Activated CD4-positive, alpha-beta T cell treated with anti-CD3 and anti-CD28 coated beads, Interleukin-2, amount 50 U/mL, for 24 hours (primary cell): ENCODE measurements at places on chromosomes 3 and 15.

DNA sequence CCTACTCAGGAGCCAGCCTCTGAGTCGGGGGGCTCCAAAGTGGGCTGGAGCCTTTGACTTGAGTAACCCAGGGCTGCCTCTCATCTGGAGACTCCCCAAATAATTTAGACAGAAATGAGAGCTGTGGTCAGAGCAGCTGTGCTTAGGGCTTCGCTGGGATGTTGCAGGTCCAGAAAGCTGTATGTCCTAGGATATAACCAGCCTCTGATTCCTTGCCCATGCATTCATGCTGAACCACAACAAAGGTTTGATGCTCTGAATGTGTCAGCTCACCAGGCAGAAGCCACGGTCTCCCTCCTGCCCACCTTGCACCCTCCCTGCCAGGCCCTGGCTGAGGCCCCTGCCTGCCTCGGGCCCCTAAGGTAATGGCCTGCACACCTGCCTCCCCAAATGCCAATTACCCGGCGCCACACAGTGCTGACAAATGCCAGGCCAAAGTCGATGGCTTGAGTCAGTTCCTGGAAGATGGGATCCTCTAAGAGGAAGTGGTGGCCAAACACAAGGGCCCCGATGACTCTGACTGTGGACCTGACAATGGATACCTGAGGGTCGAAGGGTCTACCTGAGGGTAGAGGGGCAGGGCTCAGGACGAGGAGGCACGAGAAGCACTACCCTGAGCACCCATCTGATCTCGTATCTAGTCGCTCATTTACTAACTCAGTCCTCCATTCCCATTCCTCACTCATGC is 21.7 kb upstream of the PARL start:
- DNase-seq = no peak

- no peak for DNase-seq
Measured at GRCh38 chr15:78210349-78210717, 24.0 kb downstream of the ACSBG1 start.

GRCh38 chr3:81592101-81592500 is 169.3 kb downstream of the GBE1 start:
- no peak for DNase-seq

- DNase-seq = no peak
Measured at GRCh38 chr15:84889991-84890669, 5.7 kb downstream of the SLC28A1 start.

GRCh38 chr3:120791913-120792312 is 49.4 kb downstream of the GTF2E1 start:
- no peak for DNase-seq

DNA sequence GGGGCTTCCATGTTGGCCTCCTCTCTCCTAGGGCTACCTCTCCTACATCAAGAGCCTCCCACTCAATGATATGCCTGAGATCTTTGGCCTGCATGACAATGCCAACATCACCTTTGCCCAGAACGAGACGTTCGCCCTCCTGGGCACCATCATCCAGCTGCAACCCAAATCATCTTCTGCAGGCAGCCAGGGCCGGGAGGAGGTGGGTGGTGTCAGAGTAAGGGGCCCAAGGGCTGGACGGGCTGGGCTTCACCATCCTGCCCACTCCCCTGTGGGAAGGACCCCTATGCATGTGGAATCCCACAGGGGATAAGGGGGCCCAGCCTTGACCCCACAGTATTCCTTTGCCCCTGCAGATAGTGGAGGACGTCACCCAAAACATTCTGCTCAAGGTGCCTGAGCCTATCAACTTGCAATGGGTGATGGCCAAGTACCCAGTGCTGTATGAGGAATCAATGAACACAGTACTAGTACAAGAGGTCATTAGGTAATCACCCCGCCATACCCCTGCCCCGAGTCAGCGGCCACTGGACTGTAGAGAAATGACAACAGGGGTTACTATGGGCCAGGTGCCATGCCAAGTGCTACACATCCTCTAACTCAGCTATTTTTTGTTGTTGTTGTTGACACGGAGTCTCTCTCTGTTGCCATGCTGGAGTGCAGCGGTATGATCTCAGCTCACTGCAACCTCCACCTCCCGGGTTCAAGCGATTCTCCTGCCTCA is 47.1 kb downstream of the SEMA3G start:
- no peak for DNase-seq

DNA sequence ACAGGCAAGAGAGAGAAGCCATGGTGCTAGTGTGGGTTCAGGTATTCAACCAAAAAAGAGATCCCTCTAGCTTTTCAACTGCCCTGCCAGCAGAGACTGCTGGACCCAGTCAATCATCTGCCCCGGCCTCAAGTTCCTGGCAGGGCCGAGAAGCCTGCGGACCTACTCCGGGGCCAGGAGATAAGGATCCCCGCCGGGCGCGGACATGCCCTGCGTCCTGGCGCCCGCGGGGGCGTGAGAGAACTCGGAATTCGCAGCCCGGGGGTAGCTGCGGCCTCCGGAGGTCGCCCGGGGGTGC is 821 bp upstream of the MAGI1 start:
- DNase-seq = no peak

- no peak for DNase-seq
Measured at GRCh38 chr3:28099296-28099695, 142.1 kb upstream of the CMC1 start.
